ENCODE measurements at places on chromosomes 7 and 10.
A peak's percentile ranks its signal among the peaks of the same experiment; 100 is the strongest.

GRCh38 chr7:121604627-121605316 is 208.7 kb upstream of the FAM3C start:
- DNase-seq: no peak

DNA sequence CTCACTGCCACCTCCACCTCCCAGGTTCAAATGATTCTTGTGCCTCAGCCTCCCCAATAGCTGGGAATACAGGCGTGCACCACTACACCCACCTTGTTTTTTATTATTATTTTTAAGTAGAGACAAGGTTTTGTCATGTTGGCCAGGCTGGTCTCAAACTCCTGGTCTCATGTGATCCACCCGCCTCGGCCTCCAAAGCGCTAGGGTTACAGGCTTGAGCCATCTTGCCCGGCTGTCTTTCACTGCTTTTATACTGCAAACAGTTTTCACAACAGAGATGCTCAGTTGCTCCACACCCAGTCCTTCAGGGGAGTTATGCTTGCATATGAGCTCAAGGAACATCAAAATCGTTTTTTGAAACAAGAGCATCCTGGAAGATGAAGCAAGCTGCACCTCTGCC is 1.3 kb upstream of the PRR15 start:
- no peak for DNase-seq

DNA sequence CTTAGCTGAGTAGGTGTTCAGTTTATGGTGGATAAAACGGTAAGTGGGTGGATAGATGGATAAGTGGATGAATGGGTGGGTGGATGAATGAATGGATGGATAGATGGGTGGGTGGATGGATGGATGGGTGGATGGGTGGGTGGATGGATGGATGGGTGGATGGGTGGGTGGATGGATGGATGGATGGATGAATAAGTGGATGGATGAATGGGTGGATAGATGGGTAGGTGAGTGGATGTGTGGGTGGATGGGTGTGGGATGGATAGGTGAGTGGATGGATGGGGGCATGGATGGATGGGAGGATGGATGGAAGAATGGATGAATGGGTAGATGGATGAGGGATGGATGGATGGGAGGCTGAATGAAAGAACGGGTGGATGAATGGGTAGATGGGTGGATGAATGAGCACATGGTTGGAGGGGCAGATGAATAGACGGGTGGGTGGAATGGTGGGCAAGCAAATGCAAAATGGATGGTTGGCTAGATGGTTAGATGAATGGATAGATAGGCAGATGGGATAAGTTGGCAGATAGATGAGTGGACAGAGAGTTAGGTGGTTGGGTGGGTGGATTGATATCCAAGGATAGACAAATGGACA is 25.7 kb downstream of the ELN start:
- DNase-seq: no peak

- no peak for DNase-seq
Measured at GRCh38 chr7:8064828-8065227, 96.2 kb downstream of the GLCCI1 start.

DNA sequence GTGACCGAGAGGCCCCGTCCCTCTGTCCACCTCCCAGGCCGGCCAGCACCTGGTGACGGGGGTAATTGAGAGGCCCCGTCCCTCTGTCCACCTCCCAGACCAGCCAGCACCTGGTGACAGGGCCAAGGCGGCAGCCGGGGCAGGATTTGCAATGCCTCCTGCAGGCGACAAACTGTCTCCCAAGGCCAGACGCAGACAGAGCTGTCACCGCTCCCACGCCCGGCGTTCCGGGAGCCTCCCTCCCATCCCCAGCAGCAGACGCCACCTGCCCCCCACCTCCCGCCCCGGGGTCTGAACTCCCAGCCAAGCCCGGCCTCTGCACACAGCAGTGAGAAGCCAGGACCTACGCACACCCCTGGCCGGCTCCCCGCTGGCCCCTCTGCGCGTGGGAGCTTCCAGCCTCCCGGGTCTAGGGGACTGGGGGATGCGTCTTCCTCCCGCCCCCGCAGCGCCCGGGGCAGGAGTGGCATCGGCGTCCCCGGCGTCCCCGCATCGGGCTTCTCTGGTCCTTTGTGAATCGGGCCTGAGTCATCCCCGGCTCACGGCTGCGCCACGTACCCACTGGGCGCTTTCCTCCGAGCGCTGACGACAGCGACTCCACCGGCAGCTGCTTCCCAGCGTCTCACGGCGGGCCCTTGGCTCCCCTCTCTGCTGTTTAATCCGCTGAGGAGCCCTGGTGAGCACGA is 95.1 kb upstream of the DIP2C start:
- DNase-seq: peak; percentile 39

GRCh38 chr7:142689439-142690120 is 59.7 kb upstream of the PRSS1 start:
- DNase-seq: no peak

DNA sequence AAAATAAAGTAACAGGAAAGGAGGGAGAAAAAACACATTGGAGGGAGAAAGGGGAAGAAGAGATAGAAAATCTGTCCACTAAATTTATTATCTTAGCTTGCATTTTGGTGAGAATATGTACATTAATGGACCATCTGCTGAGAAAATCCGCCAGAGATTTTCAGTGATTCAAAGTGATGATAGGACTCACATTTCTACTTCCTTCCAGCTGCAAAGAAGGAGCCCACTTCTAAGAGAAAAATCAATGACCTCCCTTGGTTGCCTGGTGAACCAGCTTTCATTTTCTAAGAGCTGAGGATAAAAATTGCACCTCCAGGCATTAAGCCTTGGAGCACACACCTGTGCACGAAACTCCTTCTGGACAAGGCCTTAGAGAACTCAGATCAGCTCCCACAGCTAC is 404.3 kb downstream of the SFMBT2 start:
- DNase-seq: no peak

- no peak for DNase-seq
Measured at GRCh38 chr7:51017576-51018535, 235.2 kb upstream of the GRB10 start.

DNA sequence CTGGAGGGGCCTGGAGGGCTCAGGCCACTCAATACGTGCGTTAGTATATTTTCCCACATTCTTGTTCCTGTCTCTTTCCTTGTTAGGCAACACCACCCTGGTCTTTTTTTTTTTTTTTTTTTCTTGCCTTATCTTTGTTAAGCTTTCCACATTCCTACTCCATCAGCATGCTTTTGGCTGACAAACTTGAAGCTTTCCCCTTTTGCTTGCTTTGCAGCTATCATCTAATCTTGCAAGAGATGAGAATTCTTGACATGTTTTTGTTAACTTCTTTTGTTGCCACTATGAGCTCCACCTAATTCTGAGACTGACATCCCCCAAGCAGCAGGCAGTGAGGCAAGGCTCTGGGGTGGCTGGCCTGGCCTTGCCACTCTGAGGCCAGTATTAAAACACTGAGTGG is 52.5 kb upstream of the NRP1 start:
- no peak for DNase-seq

- peak; percentile 29 for DNase-seq
Measured at GRCh38 chr7:131235489-131236317, 92.0 kb upstream of the MKLN1 start.

DNA sequence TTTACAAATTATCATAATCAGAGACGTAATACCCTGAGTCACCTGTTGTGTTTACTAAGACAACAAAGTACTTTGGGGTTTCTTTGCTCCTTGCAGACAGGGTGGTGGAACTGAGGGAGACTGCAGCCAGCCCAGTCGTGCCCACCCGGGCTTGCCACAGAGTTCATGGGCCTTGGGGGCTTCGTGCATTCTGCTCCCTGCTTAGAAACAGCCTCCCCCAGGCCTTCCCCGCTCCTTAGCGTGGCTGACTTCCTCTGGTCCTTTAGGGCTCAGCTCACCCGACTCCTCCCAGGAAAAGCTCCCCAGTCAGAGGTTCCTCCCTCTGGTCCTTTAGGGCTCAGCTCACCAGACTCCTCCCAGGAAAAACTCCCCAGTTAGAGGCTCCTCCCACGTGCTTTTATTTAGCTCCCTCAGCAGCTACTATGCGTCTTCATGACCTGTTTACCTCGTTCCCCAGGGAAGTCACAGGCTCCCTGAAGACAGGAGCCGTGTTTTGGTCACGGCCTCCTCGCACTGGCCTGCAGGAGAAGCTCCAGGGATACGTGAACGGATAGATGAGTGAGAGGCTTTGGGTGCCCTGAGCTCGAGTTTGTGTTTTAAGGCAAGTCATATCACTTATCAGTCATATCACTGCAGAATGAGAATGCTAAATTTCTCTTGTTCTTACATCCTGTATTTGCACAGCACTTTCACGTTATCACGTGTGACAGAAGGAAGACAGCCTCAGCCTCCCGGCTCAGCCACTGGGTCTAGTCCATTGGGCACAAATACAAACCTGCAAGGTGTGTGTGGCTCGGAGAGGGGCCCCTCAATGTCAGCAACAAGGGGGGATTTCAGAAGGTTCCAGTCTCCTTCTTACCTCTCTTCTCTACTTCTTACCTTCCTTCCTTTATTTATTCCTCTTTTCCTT is 52.7 kb upstream of the VIPR2 start:
- no peak for DNase-seq

DNA sequence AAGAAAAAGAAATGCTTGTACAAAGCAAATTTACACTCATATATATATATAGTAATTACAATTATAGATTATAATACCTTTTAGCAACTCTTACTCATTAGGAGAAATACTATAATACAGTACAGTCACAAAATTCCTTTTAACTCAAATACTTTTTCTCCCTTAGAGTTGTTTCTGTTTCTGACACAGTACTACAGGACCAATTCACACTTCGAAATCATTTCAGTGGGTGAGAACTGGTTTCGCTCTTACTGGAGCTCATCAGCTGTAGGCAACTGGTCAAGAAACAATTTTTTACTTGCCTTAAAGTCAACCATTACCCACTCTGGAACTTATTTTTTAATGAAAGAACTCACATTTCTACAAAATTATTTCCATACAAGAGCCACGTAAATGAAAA is 6.0 kb downstream of the CCDC186 start:
- DNase-seq: no peak

DNA sequence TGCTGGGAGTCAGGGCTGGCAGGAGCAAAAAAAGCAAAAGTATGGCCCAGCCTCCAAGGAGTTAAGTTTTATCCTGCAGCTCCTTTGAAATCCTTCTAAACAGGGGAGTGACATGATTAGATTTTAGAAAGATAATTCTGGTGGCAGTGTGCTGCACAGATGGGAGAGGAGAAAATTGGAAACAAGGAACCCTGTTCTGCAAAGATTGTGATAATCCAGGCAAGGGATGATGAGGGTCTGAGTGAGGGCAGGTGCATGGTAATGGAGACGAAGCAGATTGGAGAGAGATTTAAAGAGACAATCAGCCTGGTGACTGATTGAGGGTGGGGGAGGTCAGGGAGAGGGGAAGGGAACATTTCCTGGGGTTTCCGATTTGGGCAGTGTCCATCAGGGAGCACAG is 444.7 kb upstream of the PODXL start:
- DNase-seq: no peak

DNA sequence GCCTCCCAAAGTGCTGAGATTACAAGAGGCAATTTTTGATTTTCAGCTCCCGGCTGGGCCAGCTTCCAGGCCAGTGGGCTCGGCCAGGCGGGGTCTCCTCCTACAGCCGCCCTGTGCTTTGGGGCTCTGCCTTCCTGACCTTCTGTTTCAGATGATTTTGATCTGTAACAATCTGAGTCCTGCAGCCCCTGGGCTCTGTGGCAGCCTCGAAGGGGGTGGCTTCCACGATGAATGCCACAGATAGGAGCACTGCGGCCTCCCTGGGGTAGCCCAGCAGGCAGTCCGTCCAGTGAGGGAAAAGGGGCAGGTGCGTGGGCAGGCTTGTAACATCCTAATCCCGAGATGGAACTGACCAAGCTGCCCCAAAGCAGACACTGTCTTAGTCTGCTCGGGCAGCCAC is 177.5 kb downstream of the DNAJB6 start:
- no peak for DNase-seq

DNA sequence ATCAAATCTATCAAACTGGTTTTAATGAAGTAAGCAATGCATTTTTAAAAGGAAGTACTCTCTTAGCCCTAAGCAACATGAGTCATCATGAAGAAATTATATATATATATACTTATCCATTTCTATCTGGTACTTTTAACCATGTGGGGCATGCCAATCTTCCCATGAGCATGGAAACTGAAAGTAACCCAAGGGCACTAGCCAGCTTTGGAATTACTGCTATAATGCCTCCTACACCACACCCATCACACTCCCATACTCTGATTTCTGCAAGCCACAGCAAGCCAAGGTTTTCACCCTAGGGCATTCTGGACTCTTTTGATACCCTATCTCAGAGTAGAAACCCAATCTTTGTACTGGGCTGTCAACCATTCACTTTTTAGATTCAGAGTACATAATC is 204.6 kb downstream of the IMMP2L start:
- DNase-seq: no peak

DNA sequence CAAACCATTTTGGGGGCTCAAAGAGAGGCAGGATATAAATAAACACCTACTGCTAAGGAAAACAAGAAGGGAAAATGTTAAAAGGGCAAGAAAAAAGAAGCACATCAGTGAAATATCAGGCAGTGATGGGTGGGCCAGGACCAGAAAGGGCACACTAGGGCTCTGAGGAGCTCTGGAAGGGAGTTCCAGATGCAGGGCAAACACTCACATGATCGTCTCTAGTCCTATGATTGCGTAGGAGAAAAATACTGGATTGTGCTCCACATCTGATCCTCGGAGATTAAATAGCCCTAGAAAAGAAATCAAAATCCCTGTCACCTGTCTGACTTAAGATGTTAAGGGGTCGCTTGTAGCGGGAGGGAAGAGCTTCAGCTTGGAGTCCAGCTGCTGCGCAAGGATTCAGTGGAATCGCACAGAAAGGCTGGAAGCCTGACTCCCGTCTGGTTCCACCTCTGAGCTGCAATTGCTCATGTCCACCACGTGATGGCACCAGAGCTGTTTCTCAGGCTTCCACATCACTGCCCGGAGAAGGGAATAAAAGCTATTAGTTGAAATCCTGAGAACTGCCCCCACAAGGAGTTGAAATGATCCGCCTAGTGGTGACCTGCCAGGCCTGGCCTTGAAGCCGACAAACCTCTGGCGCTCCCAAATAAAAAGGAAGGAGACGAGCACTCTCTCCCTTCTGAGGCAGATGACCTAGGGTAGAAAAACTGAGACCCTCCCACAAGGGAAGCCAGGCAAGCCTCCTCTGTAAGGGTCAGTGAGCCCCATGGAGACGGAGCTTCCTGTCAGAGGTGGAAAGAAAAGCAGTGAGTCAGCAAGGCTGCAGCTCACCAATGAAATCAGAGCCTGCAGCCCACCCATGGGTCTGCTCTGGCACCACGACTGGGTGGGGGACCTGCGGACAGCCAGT is 39.2 kb downstream of the XPNPEP1 start:
- DNase-seq: peak; percentile 27

- DNase-seq: no peak
Measured at GRCh38 chr7:47458057-47458456, 123.9 kb downstream of the TNS3 start.

DNA sequence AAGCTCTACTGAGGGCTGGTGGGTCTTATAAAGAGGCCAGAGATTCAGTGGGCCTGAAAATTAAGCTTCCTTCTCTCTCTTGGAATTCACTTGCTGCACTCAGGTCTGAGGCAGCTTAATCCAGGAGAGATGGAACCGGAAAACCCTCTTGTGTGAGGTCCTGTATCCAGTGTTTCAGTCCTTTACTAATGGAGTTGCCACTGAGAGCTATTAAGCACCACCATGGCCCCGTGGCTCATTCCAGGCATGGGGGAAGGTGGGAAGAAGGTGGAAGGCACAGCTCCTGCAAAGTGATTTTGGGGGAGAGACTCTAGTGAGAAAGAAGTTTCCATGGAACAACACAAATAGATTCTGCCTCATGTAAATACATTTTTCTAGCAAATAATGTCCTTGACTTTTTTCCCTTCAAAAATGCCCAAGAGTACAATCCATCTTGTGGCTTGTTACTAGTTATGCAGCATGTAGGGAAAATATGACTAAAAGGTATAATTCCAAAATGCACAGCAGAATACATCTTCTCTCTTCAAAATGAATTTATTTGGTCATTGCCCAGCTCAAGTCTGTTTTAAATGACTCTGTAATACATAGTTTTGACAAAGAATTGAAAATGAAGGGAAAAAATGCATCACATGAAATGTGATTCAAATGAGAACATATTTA is 46.7 kb upstream of the FOXI2 start:
- DNase-seq: no peak

Measured in stimulated activated CD4-positive, alpha-beta T cell treated with anti-CD3 and anti-CD28 coated beads, Interleukin-1b, Interleukin-23, amount 100 ng/mL, for 1 hour (primary cell).